Umbilical cord (tissue), 2 donors: ENCODE measurements at places on chromosomes 1 and 21.

DNA sequence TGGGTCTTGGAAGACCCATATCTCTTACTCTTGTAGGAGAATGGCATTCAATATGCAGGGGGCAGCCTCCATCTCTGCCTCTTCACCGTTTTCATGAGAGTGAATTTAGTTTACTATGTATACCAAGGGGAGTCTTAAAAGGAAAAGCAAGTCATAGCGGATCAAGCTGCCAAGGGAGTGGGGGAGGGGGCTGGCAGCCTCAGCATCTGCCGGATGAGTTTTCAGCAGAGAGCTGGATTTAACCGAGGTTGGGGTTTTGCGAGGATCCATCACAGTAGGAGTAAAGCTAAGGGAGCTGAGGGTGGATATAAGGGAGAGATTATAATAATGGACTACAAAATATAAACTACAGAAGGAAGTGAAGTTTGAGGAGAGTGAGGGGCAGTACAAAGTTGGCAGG lies 9.9 kb downstream of the CD160 start:
- no peak for DNase-seq

GRCh38 chr1:109241841-109242345 lies 7.4 kb upstream of the CELSR2 start:
- DNase-seq = no peak

DNA sequence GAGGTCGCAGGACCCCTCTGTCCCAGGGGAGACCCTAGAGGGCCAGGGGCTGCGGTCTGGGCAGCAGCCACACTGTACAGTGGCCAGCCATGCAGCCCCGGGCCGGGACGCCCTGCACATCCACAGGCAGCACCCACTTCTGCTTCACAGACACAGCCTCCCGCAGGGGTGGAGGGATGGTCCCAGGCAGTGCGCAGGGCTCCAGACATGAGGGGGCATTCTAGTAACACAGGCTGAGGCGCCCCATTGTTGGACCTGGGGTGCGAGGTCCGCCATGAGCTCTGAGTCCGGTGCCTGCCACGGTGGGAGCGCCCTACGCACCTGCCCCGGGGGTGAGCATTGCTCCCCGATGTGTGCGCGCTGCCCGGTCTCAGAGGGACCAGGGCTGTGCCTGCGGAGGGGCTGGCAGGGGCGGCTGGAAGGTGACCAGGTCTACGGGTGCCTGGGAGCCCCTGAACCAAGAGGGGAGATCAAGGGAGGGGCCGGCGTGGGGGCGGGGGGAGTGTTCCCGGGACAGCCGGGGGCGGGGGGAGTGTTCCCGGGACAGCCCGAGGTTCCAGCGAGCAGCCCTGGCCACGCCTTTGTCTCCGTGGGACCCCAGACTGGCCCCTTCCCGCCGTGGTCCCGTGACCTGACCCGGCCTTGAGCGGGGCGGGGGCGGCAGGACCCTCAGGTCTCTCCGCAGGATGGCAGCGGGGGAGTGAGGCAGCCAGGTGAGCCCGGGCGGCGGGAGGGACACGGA lies 4.5 kb downstream of the MMEL1 start:
- DNase-seq = no peak

DNA sequence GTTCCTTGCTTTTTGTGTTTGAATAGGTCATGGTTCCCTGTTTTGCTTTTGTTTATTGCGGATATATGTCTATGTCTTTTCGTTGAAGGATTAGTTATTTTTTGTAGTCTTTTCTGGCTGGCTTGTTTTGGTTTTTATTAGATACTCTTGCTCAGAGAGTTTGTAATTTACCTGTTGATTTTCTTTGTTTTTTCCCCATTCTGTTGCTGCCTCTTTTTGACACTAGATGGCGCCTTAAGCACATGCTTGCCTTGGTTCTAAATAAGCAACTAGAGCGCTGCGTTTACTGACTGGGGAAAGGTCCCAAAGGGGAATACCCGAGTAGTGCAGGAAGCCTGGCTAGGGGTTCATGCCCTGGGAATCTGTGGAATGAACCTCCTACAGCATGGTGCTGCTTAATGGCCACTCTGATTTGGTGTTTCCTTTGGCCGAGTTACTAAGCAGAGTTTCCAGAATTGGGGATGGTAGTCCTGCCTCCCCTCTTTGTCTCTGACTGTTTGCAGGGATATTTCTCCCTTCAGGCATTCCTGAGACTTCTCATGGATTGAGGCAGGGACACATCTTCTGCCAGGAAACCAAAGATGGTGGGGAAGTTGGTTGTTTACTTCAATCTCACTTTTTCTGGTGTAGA lies 143.2 kb downstream of the PTPRU start:
- no peak for DNase-seq

DNA sequence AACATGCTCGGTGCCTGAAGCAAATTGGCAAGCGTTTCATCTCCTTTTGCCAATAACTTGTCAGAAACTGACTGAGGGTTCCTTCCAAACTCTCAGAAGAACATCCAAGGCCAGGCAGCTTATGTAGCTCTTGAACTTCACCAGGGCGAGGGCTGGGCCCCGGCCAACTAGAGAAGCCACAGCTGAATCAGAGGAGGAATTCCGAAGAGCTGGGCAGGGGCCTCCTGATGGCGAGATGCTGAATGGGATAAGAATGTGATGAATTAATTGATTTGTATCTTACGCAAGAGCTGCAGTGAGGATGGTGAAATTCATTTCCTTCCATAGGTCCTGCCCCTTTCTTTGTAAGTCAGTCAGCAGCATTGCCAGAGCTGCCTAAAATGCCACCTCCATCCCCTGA lies 345.8 kb downstream of the KIF26B start:
- DNase-seq = peak; percentile 69

DNA sequence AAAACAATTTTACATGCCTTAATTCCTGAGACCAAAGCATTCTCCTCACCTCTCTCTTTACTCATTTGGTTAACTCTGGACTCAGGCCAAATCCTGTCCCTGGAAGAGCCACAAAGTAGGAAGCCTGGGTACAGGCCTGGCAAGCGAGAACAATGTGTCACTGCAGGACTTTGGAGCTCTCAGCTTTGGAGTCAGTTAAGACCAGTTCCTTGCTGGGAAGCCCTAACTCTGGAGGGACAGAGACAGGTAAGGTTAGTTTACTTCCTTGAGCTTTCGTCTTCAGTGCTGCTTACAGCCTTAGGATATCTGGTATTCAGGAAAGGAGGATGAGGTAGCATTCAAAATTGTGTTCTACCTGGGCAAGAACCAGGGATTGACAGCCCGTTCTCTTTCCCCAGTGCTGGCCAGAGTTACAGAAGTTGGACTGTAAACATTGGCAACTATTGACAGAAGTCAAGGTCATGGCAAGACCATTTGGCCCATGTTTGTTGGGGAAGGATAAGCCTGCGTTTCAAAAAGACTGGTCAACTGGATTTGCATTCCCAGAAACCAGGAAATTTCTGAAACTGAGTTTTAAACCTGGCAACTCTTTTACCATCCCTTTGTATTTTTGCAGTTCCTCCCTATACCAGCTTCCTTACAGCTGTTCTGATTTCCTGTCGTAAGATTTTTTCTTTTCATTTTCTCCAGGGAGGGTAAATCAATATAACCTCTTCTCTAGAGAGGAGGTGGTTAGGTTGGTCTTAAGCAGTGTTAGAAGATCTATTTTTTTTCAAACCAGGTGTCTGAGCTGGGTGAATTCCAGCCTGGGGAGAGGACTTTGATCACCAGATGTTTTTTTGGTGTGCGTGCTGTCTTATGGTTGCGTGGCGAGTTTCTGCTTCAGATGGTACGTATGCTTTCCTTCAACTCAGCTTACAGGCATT lies at the start of gene C4BPB:
TSS of gene C4BPB (plus strand) at position 160 of the 926 bp plus-strand sequence. CDS start at position 832, 672 bp downstream.
- no peak for DNase-seq

- no peak for DNase-seq
Observed at GRCh38 chr1:235357485-235358373, 9.5 kb upstream of the TBCE start.

DNA sequence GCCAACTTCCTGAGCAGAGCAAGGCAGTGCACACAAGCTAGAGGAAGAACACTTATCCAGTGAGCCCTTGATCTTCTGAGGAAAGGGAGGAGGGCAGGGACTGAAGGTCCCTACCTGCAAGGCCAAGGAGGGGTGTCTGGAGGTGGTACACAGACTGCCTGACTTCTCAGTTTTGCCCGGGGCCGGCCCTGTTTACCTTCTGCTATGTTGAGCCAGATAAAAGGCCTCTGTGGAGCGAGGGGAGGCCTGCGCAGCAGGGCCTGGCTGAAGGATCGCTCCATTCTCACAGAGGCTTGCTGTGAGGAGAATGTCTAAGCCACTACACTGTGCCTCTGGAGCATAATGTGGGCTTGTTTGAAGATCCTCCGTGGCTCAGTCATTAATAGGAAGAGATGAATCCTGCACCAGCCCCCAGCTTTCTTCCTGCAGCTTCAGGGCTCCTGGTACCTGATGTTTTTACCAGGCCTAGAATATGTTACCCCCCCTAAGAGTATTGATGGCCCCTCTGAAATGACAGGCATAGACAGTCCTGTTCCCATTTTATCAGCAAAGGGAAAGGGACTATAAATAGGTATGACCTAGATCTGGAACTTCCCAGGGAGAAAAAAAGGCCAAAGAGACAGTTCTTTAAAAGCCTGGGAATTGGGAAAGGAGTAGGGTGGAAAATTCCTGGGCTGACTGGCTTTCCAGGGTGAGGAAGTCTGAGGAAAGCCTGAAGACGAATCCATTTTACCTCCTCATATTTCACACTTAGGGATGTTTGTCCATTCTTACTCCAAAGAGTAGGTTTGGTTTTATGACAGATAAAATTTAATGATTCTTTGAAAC lies 4.7 kb downstream of the POGK start:
- peak; percentile 33 for DNase-seq

DNA sequence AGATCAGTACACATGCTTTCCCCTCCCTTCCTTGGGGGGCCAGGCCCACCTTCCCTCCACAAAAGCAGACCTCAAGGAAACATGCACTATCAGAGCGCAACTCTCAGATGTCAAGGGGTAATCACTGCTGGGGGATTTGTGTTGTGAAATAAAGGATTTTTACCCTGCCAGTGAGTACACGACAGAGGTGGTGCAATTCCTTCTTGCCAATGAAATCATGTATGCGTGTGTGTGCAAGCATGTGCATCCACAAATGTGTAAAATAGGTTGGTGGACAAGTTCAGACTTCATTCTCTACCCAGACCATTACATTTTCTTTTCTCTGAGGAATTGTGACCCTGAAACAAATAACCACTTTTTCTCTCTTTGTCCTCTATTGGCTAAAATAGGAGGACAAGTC lies 9.8 kb upstream of the NOS1AP start:
- DNase-seq = no peak

DNA sequence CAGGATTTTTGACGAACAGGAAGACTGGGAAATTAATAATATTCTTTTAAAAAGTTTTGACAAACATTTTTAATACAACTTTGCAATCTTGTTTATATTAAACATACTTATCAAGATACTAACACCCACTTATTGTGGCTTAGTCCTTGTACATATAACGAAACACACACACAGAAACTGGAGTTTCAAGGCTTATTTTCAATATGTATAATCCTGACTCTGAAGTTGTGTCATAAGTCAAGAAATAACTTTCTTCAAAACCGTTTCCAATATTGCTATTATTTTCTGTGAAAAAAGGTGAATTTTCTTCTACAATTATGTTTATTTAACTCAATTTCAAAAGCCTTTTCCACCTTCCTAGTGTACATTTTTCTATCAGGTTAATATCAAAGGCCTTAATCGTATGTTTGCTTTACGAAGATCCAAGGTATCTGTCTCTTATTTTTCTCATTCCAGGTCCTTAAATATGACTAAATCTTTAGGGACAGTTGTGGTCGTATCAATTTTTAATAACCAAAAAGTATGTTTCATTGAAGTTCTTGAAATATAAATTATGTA lies 1.8 kb downstream of the CDKN2C start:
- no peak for DNase-seq

GRCh38 chr1:3890389-3891328 lies 9.4 kb downstream of the C1orf174 start:
- no peak for DNase-seq

- no peak for DNase-seq
Observed at GRCh38 chr1:25517476-25518394, 25.7 kb upstream of the LDLRAP1 start.

GRCh38 chr1:182608845-182609610 lies 4.8 kb upstream of the RGS16 start:
- peak; percentile 57 for DNase-seq

GRCh38 chr1:78607334-78607927 lies 12.8 kb upstream of the IFI44L start:
- peak; percentile 47 for DNase-seq

- DNase-seq = peak; percentile 41
Observed at GRCh38 chr1:65812065-65812464, 19.4 kb downstream of the PDE4B start.

GRCh38 chr1:151816548-151817352 lies 11.5 kb upstream of the LINGO4 start:
- DNase-seq = no peak

DNA sequence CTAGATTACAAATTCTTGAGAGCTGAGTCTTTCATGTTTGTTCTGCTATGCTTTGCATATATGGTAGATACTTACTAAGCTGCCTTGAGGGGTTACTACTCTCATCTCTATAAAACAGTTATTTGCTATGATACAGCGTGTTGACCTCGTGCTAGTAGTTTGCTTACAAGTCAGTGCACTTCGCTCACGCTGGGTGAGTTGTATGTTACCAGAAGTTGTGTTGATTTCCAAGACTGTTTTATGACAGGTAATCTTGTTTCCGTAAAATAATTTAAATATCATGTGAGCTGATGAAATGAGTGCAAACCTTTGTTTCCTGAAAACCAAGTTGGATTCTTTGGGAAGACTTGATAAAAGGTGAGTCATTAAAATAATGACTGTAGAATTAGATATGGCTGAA lies 7.3 kb downstream of the MRPS6 start:
- DNase-seq = no peak

DNA sequence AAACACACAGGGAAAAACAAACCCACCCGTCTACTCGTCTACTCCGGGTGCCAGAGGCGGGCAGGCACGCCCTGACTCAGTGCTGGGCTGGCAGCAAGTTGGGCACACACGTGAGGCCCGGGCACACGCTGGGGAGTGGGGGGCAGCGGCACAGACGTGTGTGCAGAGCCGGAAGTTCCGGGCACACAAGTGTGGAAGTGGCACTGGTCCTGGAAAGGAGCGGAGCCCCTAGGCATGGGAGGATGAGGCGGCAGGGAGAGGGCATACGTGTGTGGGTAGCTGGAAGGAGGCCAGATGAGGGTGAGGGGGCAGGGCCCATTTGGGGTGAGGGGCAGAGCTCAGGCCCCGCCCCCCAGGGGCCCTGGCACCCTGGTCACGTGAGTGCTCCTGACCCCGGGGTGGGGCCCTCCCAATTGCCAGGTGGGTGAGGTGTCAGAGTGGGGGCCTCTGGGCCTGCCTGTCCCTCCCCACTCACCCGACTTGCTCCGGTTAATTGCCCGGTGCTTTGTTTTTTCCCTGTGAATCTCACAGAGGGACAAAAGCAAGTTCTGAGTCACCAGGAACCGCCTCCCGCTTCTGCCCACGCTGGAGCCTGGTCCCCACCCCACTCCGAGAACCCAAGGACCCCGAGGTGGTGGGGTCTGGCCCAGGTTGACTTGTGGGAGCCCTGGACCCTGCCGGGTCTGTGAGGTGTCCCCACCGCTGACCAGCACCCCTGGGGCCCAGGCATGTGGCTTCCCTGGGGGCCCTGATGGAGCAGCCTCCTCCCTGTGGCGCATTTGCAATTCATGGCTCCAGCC lies 104.8 kb upstream of the CASZ1 start:
- DNase-seq = no peak

GRCh38 chr1:44860891-44861425 lies 17.9 kb upstream of the PTCH2 start:
- DNase-seq = no peak

- no peak for DNase-seq
Observed at GRCh38 chr1:91895832-91896556, 10.0 kb upstream of the TGFBR3 start.
